Uterus (tissue), 4 donors: ENCODE measurements at places on chromosomes 7 and 10. TPM values are rescaled to one million over a fixed set of nuclear protein-coding genes. Genes with fewer than 3 reads are reported as not detected.

SSMEM1 gene
- total RNA-seq: not detected

GPR141 gene
- total RNA-seq: 0.58 TPM

GFRA1 gene
- 52.1 TPM for total RNA-seq

DNA sequence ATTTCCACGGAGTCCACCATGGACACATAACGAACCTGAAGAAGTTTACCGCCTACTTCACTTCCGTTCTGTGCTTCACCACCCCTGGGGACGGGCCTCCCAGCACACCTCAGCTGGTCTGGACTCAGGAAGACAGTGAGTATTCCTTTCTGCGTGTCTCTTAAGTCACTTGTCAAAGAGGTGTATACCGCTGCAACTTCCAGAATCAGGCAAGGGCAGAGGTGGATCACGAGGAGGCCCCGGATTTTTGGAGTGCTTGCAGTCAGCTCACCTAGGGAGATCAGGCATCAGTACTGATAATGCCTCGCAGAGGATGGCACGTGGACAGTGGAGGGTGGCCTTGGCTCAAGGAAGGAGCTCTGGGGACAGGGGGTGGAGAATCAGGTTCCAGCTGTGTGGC lies 630.4 kb upstream of the FOXK1 start:
- no peak overlapping the region for H3K27ac ChIP-seq
- H3K27me3 ChIP-seq: no peaks in the 10 kb centered on the region
- no peaks in the 10 kb centered on the region for H3K4me1 ChIP-seq
- no peak overlapping the region for H3K4me3 ChIP-seq
- H3K36me3 ChIP-seq: no peaks in the 10 kb centered on the region

DNA sequence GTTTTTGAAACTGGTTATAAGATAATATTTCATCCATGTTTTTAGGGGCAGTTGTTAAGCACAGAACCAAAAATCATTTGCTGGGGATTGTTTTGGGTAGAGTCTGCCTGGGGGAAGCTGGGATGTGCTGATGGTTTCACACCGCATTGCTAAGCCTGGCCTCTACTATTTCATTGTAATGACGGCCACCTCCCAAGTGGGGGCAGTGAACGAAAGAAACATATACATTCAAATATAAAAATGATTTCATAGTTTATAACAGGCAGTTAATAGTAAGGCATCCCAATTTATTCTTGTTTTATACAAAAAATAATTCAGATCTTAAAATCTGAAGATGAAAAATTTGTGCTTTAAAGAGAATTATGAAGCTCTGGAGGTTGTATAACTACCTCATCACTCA lies 750.8 kb downstream of the REEP3 start:
- no peaks in the 10 kb centered on the region for H3K4me1 ChIP-seq
- no peak for DNase-seq
- no peaks in the 10 kb centered on the region for H3K36me3 ChIP-seq
- H3K27ac ChIP-seq: no peak overlapping the region
- H3K27me3 ChIP-seq: no peaks in the 10 kb centered on the region

- no peaks in the 10 kb centered on the region for H3K36me3 ChIP-seq
- no peak overlapping the region for H3K27ac ChIP-seq
- H3K27me3 ChIP-seq: no peaks in the 10 kb centered on the region
- no peak for DNase-seq
Measured at GRCh38 chr10:25082276-25083204, 66.1 kb downstream of the THNSL1 start.

DNA sequence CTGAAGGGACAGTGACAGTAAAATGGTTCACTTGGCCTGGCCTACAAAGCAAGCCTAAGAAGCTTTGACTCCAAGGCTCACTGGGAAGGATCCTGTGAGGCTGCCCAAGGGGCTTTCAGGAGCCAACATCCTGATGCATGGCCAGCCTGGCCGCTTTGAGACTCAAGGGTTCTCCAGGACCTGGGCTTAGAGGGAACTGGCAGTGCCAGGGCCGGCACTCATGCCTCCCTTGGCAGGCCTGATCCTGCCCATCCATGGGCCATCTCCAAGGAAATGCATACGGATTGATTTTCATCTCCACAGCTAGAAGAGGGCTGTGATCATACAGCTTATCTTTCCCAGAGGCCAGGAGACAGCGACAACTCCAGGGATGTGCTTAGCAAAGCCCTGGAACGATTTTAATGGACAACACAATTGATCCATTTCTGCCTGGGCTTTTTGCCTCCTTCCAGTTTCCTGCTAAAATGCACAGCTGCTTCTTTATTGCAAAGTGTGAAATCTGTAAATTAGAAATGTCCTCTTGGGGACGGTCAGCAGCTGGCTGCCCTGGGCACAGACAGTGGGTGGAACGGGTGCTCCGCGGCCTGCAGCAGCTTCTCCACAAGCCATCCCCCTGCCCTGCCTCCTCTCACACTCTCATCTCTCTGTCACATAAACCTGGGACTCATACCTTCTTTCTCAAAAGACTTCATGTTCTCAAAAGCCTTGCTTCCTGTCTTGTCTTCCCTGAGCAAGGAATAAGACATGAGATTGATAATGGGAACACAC lies 288.5 kb downstream of the GRID1 start:
- no peaks in the 10 kb centered on the region for H3K27me3 ChIP-seq
- H3K36me3 ChIP-seq: no peaks in the 10 kb centered on the region
- DNase-seq: no peak
- no peaks in the 10 kb centered on the region for H3K4me1 ChIP-seq
